Anterior cingulate cortex (tissue), 58 donors: ENCODE measurements at places on chromosomes 2 and 18.
A peak's percentile ranks its signal among the peaks of the same experiment; 100 is the strongest.

GRCh38 chr2:193539188-193539587 is 1344.5 kb upstream of the TMEFF2 start:
- DNase-seq: no peak

- DNase-seq: no peak
Measured at GRCh38 chr2:154439156-154439555, 259.3 kb upstream of the KCNJ3 start.

DNA sequence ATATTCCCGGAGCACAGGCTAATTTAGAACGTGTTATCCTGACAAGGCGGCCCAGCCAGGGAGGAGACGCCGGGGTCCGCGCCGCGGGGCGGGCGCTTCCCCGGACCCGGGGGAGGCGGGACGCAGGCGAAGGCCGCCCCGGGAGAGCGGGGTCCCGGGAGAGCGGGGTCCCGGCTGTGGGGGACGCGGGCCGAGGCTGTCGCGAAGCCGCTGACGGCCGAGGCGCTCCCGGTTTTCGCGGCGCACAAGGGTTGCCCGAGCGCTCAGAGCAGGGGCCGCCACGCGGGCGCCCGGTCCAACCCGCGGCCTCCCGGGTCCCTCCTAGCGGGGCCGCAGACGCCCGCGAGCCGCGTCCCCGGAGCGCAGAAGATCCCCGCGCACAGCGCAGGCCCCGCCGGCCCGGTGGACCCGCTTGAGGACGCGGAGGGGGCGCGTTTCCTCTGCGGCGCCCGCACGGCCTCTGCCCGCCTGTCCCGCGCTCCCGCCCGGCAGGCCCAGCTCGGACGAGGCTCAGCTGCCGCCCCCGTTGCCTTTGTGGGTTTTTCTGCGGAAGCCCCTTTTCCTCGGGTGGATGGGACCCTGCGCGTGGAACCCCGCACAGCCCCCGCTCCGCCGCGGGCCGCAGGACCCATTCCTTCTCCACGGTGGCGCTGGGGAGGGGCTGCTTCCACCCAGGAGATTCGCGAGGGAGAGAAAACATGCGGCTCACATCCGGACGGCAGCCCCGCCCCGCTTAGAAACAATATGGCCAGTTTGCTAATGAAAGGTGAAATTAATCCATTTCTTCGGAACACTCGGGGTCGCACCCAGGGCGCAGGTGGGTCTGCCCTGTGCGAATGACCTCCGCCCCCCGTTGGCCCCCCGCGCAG is 9.6 kb upstream of the KCNG2 start:
- DNase-seq: no peak

GRCh38 chr2:231795525-231796327 is 9.5 kb downstream of the COPS7B start:
- no peak for DNase-seq

GRCh38 chr2:54945391-54946219 is 104.6 kb downstream of the RTN4 start:
- peak; percentile 55 for DNase-seq

DNA sequence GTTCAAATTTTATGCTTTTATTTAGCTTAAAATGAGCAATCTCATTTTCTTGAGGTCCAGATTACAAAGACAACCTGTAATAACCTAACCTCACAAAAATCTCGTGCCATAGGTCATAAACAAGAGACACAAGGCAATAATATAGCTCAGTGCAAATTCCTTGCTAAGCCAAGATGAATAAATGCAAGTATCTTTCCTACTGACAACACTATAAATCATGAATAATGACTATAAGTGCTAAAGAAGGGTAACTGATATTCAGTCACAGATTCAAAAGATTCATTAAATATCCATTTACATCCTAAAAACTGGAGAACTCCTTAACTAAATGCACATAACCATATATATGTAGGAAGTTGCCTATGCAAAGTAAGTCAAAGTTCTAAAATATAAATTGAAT is 1641.6 kb downstream of the LRP1B start:
- no peak for DNase-seq

DNA sequence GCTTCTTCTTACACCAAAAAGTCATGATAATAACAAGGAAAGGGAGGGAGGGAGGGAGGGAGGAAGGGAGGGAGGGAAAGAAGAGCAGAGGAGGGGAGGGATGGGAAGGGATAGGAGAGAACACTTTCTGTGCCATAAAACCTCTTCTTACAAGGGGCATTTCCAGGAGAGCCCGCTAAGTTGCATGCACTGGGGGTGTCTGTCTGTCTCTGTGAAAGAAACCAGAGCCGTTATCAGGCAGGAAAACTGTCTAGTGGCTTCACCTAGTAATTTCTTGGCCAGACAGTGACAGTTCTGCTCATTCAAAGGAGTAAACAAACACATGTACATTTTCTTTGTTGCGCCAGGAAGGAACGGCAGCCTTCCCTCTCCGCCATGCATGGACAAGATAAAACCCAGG is 45.8 kb downstream of the AQP12A start:
- DNase-seq: no peak

GRCh38 chr2:6228251-6228650 is 536.1 kb downstream of the SOX11 start:
- no peak for DNase-seq

DNA sequence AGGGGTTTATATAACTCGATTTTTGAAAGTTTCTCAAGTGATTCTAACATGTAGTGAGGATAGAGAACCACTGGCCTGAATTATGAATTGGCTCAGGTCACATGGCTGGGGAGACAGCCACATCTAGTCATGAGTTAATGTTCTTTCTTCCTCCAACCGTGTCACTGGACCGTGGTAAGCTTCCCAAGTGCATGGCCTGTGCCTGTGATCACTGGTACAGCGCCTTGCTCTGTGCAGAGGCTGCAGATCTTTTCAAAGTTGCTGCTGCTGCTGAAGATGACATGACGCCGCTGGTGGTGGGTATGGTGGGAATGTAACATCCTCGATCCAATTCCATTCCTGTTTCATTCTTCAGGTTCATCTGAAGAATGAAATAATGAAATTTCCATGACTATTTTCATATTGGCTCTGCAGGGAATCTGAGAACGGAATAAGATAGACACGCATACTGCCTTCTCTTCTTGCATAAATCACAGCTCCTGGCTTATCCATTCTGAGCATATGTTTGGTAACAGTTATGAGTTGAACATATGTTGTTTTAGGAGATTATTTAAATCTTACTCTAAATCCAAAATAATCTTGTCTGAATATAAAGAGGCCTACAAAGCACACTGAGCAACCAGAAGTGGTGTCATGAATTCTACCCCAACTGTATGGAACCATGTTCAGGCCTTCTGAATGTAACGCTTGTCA is 100.5 kb upstream of the THSD7B start:
- DNase-seq: no peak

- no peak for DNase-seq
Measured at GRCh38 chr2:458425-458815, 170.5 kb upstream of the ALKAL2 start.

- DNase-seq: no peak
Measured at GRCh38 chr2:176234940-176235339, 34.3 kb upstream of the MTX2 start.

DNA sequence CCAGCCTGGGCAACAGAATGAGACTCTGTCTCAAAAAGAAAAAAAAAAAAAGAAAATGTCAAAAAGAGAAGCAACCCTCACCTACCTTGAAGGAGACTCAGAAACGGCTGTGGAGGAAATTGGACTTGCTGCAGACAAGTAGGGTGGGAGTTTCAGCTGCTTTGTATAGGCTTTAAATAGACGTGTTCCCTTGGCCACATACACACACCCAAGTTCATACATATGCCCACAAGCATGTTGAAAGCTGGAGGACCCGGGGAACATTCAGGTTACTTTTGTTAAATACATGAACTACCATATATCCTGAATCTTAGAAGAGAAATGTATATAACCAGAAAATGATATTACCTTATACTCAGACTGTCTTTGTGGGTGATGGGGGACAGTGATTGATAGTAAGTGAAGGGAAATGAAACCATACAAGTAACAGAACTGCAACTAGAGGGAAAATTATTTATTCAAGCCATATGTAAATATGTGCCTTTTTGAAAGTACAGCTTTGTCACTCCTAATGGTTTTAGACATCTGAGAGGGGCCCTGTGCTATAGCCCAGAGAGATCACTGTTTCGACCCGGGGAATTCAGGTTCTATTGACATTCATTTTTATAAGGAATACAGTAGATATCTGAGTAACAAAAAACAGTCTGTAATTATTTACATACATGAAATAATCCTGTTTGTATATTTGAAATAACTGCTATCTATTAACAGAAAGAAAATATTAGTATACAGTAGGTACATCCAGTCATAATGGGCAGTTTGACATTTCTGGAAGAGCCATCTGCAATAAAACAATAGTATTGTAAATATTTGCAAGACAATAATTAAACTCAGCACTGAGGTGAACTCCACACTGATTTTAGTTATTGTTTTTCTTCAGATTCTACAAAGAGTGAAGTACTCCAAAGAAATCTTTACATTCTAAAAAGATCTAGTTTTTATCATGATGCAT is 48.0 kb upstream of the TGIF1 start:
- no peak for DNase-seq
